ENCODE measurements at places on chromosomes 5 and 9.
A peak's percentile ranks its signal among the peaks of the same experiment; 100 is the strongest.

GRCh38 chr5:73061593-73061992 is 58.8 kb upstream of the TMEM171 start:
- no peak for DNase-seq

DNA sequence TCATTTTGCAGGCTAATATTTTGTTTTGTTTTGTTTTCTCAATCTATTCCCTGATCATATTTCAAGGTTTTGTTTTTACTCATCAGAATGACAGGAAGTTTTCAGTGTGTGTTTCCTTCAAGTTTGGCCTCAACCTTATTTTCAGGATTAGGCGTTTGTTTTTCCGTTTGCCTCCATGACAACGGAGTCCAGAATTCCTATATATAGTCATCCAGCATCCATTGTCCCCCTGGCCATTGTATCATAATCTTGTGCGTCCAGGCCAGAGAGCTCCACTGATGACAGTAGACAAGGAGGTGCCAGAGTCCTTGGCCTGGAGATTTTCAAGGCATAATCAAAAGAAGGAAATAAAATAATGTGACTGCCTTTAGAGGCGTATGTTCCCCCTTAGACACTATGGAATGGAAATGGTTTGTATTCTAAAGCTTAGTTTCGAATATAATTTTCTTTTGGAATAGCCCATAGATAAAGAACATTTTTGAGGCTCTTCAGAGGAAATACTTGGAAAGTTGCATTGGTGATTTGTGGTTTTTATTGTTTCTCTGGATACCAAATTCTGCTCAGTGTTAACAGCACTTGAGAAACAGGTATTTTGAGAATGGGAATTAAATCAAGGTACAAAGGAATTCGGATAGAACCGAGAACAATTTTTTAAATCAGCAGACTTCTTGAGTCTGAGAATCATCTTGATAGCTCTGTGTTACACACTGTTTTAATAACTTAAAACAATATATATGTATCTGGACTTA is 99.8 kb downstream of the ZNF462 start:
- no peak for DNase-seq

DNA sequence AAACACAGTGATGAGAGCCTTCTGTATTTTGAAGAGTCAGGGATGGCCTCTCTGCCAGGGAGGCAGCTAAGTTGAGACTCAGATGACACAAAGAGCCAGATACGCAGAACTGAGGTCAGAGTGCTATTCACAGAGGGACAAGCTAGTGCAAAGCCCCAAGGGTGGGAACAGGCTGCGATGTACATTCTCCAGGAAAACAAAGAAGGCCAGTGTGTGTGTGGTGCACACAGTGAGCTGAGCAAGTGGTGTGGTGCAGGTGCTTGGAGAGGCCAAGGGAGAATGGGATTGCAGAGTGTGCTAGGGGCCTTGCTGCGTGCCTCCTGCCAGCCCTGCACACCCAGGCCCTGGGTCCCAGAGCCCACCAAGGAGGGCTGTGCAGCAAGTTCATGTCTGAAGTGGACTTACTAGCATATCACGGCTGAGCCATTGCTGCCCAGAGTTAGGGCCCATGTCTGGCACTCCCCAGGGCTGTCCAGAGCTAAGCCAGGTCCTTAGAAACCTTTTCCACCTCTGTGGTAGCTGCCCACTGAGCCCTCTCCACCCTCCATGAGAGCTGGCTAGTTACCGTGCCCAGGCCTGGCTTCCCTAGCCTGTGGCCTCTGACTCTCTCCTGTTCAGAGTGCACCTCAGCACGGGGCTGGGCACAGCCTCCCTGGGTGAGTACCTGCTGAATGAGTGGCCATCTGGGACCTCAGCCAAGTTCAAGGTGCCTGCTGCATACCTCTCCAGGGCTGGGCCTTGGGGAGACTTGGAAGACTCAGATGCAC is 9.3 kb downstream of the SLC25A48 start:
- no peak for DNase-seq

- DNase-seq: no peak
These were observed 5.1 kb upstream of the ZFP62 start for GRCh38 chr5:180865981-180866695.

DNA sequence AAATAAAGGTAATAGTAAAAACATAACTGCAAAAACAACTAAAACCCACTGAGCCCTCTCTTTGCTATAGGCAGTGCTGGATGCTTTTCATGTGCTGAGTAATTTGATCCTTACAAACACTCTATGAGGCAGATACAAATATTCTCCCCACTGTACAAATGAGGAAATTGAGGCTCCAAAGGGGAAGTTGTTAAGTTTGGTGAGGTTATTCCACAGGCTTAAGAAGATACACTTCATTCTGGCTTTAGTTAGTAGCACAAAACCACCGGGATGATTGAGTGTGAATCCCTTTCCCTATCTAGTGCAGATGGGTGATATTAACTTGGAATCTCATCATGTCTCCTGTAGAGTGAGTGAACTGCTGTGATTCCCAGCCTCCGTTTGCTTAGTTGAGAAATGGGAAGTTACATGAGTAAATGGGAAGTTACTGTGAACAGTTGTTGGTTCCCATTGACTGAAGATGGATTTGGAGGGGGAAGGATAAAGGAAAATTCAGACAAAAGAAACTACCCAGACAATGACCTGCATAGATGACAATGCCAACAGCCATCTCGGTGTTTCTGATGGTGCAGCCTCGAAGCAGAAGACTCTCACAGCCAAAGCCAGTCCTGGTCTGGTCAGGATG is 208.3 kb downstream of the ATP10B start:
- no peak for DNase-seq

DNA sequence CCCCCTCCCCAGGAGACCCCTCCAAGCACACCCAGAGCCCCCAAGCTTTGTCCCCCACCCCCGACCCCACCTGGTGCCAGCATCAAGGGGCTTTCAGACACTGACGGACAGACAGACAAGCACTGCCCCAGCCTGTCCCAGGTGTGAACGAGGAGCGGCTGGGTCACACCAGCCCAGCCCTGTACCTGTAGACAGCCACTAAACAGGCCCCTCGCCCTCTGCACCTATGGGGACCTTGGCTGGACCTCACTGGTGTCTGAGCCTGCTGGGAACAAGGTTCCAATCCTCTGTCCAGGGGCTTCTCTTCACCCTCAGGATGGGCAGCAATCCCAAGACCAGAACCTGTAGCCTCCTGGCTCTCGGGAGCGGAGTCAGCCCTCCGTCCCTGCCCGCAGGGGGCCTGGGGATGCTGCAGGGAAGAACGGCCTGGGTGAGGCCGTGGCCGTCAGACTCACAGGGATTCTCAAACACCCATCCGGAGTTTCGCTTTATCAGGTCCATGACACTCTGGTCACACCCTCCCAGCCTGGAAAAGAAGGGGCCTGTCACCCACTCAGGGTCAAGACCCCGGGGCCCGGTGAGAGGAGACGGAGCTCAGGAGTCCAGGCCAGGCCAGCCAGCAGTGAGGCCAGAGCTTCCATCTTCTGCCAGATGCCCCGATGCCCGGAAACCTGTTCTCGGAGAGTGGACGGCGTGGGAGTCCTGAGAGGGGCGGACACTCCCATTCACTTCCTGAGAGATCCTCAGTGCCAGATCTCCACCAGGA is 2.8 kb downstream of the LCN6 start:
- no peak for DNase-seq

GRCh38 chr5:56259002-56259511 is 25.9 kb upstream of the ANKRD55 start:
- DNase-seq: no peak

DNA sequence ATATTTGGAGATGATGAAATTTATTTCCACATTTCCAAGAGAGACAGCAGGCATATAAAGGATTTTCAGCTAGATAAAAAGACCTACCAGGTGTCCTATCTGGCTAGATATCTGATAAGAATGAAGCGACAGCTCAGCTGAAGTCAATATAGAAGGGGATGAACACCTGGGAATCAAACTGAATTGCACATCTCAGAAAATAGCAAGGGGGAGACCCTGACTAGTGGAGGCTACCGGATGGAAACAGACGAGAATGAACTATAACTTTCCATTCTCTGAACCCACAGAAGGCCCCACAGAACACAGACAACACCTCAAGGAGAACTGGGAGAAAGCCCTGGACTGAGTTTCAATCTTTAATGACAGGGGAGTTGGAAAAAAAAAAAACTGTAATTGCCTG is 51.1 kb downstream of the CPLANE1 start:
- no peak for DNase-seq

DNA sequence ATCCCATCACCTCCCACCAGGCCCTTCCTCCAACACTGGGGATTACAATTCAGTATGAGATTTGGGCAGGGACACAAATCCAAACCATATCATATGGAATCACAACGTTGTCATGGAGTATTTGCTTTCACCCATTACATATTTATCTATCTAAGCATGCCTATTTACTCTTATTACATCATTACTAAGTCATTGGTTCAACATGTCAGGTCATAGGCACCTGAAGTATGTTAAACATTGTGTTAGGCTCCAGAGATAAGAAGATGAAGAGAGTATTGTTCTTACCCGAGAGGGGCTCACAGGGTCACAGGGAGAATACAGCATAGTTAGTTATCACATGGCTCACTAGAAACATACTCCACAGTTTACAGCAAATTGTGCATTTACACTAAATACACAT is 150.5 kb downstream of the TMEM161B start:
- DNase-seq: no peak

- DNase-seq: no peak
These were observed 77.7 kb downstream of the EBF1 start for GRCh38 chr5:159021901-159022556.

- no peak for DNase-seq
These were observed 375.8 kb downstream of the SEMA5A start for GRCh38 chr5:9170026-9170425.

GRCh38 chr9:124776618-124776953 is 347 bp upstream of the OLFML2A start:
- no peak for DNase-seq

GRCh38 chr5:142901476-142902185 is 131.5 kb downstream of the ARHGAP26 start:
- no peak for DNase-seq

- DNase-seq: no peak
These were observed 400.9 kb upstream of the SGCD start for GRCh38 chr5:155926031-155926430.

GRCh38 chr5:168214071-168214470 is 77.4 kb upstream of the WWC1 start:
- no peak for DNase-seq

- peak; percentile 6 for DNase-seq
These were observed 1.1 kb upstream of the SNX24 start for GRCh38 chr5:122844136-122844909.

- no peak for DNase-seq
These were observed 283.6 kb downstream of the ELAVL2 start for GRCh38 chr9:23542438-23542837.

- no peak for DNase-seq
These were observed 370.6 kb upstream of the PIK3R1 start for GRCh38 chr5:67844924-67845323.

DNA sequence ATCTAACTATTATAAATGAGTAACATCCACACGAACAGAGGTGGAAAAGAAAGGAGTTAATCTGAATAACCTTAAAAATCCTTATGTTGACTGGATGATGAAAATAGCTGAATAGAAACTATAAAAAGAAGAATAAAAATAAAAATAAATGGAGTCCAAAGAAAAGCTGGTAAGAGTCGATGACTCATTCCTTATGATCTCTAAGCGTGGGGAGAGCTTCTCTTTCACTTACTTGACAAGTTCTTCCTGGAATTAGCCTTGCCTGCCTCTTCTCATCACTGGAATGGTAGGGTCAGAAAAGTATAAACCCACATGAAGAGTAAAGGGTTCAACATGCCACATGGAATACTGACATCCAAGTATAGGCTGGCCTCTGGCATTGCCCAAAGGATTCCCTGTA is 477.0 kb upstream of the RGMB start:
- no peak for DNase-seq

DNA sequence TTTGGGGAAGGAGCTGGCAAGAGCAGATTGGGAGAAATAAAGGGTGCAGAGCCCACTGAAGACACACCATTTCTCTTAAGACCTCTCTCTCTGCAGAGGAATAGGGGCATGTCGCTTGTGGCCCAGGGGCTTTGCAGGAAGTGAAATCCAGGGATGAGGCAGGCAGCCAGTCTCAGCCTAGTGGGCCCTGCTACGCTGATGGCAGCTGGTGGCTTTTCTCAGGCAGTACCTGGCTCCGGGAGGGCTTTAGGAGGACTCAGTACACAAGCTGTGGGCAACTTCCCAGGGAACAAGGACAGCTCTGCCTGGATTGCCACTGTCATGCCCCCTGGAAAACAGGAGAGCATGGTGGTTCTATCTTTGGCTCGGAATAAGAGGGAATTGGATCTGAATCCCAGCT is 76.2 kb upstream of the NEURL1B start:
- no peak for DNase-seq

DNA sequence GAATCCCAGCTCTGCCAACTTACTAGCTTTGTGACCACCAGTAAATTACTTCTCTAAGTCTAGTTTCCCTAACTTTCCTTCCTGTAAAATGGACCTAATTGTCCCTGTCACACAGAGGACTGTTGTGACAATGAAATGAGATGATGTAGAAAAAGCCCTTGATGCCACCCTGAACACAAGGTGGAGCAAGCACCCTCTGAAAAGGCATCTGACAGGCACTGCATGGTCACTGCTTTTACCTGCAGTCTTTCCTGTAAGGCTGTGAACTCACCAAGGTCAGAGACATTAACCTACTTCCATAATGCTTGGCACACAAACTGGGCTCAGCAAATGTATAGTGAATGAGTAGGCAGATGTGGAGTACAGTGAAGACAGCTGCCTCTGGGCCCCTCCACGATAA is 6.1 kb downstream of the SLC31A2 start:
- no peak for DNase-seq

GRCh38 chr9:123049589-123050222 is 16.2 kb downstream of the GPR21 start:
- no peak for DNase-seq

GRCh38 chr9:7369384-7369821 is 430.2 kb downstream of the DMAC1 start:
- no peak for DNase-seq

DNA sequence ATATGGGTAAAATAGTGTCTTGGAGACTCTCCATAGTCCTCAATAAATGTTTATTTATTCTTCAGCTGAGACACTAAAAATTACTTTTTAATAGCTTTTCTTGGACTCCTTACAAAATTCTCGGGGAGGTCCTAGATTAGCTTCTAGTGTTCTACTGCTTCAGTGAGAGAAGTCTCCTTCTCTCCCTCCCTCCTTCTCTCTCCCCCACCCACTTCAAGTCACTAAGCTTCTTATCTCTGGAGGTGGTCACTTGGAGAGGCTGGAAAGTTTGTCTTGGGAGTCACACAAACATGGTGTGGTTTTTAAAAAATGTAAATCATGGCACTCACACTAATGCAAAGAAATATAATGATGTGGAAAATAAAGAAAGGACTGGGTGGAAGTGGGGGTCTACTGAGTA is 64.1 kb downstream of the SEMA6A start:
- no peak for DNase-seq

- DNase-seq: no peak
These were observed 6.3 kb upstream of the ADAM19 start for GRCh38 chr5:157581901-157582300.
